ENCODE measurements at places on chromosomes 1 and 21.

GRCh38 chr1:241443561-241443960 lies 76.0 kb downstream of the FH start:
- no peak for DNase-seq

GRCh38 chr1:8340448-8340847 lies 22.5 kb downstream of the SLC45A1 start:
- no peak for DNase-seq

GRCh38 chr1:8423692-8424538 lies 106.0 kb downstream of the SLC45A1 start:
- peak; percentile 71 for DNase-seq

- no peak for DNase-seq
These were observed 1478.8 kb downstream of the NCAM2 start for GRCh38 chr21:22476726-22477646.

GRCh38 chr1:177392336-177392735 lies 221.6 kb downstream of the BRINP2 start:
- DNase-seq, result no peak

DNA sequence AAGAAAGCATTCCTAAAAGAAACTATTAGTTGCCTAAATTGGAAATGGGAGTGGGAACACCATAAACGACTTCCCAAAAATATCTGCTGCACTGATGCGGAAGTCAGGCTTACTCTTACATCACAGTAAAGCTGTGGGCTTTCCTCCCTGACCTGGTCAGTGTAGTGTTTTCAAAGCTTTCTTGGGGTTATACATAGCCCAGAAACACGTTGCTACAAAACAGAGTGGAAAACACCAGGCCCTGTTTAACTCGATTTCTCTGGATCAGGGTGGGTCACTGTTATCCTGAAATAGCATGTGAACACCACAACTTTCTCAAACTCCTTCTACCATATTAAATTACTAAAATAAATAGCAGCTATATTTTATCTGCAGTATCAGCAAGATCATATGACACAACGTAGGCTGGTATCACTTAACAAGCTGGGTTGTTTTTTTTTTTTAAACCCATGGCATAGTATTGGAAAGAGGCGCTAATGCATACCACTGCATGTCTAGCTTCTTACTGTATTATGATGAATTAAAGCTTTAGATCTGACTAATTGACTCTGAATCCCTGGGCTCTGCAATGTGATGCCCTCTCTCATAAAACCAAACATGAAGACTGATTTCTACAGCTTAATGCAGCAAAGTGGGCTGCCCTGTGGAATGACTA lies 184.6 kb downstream of the TGFB2 start:
- DNase-seq, result no peak

- DNase-seq, result no peak
These were observed 51.3 kb downstream of the PCP4 start for GRCh38 chr21:39918558-39918957.

DNA sequence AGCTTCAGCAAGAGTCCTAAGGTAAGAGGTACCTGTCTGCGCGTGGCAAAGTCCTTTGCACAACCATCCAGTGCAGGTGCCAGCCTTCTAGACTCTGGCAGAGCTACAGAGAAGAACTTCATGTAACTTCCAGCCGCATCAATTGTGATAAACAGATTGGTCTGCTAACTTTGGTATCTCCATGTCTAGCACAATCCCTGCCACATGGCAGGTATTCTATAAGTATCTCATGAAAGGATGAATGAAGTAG lies 29.8 kb downstream of the CD48 start:
- no peak for DNase-seq

DNA sequence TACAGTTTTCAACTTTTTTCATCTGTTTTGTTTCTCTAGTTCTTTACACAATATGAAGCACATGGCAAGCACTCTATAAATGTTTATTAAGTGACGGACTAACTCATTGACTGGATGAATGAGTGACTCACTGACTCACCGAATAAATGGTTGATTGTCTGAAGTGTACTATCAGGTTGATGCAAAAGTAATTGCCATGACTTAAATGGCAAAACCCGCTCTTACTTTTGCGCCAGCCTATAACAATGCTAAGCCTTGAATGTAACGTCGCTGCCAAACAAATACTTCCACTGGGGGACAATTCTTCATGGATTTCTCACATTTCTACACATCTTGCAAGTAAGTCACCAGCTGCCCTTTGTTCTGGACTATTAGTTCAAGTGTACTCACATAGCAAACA lies 109.0 kb upstream of the KCTD3 start:
- no peak for DNase-seq

DNA sequence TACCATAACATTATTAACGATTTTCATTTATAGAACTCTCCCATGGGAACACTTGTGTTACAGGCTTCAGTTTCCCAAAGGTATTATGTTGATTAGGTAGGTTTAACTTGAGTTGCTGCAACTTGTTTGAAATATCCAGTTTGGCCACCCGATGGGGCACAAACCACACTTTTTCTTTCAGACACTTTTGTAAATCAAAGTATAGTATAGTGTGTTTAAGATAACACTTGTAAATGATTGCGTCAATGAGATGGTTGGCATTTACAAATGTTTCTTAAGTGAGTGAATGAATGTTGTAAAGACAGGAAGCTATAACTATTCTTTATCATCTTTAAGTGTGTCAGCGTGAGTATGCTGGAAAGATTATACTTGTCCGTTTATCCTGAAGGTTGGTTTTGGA lies 4.3 kb downstream of the XPR1 start:
- no peak for DNase-seq

DNA sequence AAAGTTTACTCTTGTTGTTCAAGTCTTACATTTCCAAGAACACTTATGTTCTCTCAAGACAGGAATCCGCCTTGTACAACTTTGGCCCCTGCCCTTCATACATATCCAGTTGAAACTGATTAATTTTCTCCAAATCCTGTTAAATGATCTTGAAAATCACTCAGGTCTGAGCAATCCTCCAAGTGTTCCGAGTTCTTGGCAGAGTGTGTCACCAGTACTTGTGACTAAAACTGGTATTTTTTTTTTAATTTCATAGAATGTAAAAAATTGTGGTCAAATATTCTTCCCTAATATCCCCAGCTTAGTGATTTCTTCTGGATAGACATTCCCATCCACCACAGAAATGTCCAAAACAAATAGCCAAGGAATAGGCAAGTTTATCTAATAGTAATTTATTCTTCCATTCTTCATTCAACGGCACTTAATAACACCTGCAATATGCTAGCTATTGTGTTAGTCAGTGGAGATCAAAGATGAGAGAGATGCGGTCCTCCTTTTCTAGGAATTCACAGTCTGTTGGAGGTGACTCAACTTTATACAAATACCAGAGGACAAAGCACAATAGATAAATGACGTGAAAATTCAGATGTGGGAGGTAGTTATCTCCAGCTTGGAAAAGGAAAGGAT lies 71.4 kb downstream of the DIRAS3 start:
- no peak for DNase-seq

DNA sequence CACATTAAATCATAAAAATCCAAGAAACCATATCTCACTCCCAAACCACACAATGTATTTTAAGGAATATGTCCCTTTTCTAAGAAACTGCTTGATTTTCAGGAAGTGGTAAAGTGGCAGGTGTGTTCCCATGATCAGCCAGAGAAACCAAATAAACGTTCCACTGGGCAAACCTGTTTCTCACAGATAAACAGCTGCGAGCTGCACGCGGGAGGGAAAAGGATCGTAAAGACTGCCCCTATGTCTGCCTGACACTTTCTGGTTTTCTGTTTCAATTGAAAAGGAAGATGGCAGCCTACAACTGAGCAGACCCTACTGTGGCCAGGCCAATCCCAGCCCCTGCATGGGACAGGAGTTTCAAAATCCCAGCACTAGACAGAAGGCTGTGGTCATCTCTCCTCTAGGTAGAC lies 36.6 kb downstream of the HIVEP3 start:
- DNase-seq, result no peak

DNA sequence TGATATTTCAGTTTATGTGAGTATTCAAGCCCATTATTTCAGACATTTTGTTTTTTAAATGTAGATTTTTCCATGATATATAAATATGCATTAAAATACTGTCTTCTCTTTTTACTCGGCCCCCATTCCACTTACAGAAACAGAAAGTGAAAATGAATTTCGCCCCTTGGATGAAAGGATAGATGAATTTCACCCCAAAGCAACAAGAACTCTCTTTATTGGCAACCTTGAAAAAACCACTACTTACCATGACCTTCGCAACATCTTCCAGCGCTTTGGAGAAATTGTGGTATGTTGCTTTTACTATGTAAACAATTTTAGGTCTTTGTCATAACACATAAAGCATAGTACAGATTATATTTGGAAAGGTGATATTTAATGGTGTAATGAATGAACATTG lies 59.9 kb downstream of the ZBTB17 start:
- no peak for DNase-seq

DNA sequence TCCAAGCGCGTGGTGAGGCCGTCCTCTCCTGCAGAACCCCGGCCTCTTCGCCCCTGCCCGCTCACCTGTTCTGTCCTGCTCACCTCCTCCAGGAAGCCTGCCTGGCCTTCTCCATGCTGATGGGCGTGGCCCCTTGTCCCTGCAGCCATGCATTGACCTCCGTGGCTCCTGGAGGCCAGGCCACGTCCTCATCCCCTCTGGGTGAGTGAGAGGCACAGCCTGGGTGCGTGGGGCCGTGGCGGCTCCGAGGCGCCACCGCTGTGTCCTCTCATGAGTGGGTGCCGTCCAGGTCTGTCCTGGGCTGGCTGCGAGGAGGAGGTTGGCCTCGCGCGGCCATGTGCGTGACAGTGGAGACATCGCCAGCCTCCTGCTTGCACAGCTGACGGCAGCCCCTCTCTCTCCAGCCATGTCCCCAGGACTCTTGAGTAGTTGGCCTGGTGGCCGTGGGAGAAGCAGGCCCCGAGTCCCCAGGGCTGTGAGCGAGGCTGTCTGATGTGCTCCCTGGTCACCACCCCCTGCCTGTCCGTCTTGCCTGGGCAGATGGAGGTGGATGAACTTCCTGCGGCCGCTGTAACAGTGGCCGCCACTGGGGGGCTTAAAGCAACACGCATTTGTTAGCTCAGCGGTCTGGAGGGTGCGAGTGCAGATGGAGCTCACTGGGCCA lies 58.1 kb downstream of the PRKCZ start:
- DNase-seq, result no peak

- no peak for DNase-seq
These were observed 16.9 kb downstream of the CAPN9 start for GRCh38 chr1:230763927-230764591.

GRCh38 chr1:12326986-12327385 lies 97.2 kb downstream of the VPS13D start:
- DNase-seq, result no peak

- DNase-seq, result no peak
These were observed 221.7 kb downstream of the HHIPL2 start for GRCh38 chr1:222326006-222326709.

- no peak for DNase-seq
These were observed 107.6 kb downstream of the DAB1 start for GRCh38 chr1:57316291-57316690.

- DNase-seq, result no peak
These were observed 43.5 kb downstream of the MORN1 start for GRCh38 chr1:2347896-2348295.

DNA sequence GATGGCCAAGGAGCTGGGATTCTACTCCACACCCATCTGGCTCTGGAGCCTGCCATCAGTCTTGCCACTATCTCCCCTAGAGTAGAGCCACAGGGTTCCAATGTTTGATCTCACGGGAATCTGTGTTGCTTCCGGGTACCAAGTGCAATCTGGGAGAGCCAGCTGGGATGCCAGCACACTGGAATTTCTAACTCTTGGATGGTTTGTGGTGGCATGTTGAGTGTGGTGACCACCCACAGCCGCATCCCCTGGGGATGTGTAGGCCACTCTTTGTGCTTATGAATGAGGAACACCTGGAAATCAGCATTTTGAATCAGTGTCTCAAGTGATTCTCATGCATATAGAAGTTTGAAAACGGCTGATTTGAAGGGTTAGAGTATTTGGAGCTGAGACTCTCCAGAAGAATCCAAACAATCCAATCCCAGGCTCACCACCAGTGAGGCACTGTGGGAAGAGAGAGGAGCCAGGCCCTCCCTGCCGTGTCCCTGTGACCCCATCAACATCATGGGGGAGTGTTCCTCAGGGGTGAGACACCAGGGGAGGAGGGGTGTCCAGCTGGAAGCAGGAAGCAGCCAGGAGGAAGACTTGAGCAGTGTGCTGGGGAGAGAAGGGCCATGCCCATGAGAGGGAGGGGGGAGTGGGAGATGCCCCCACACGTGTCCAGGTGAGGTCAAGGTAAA lies 13.4 kb downstream of the FBLIM1 start:
- no peak for DNase-seq

GRCh38 chr1:115337276-115337632 lies 795 bp downstream of the NGF start:
- no peak for DNase-seq
